ENCODE measurements at places on chromosomes 1 and 21. TPM values are rescaled to one million over a fixed set of nuclear protein-coding genes. Genes with fewer than 3 reads are reported as not detected.

Gene BATF3
- total RNA-seq, result 24.8 TPM

Gene DCDC2B
- total RNA-seq, result not detected

Gene RGS8
- total RNA-seq, result not detected

Gene WNT9A
- total RNA-seq, result 5.0 TPM

Gene OLFML2B
- total RNA-seq, result 0.33 TPM

Gene C1orf115
- total RNA-seq, result 4.5 TPM

Gene SLC2A5
- 0.62 TPM for total RNA-seq

Gene BEST4
- 0.45 TPM for total RNA-seq

Gene F13B
- total RNA-seq, result not detected

Gene CCDC27
- total RNA-seq, result not detected

Gene B4GALT3
- total RNA-seq, result 20.3 TPM

Gene RNU1-3
- 10.6 TPM for total RNA-seq

Gene ZBTB8B
- not detected for total RNA-seq

Gene CLCN6
- total RNA-seq, result 3.7 TPM

Gene FTCD
- total RNA-seq, result 0.16 TPM

Gene KCNJ9
- not detected for total RNA-seq

Gene FCRL4
- total RNA-seq, result not detected

Gene LIPI
- not detected for total RNA-seq

Gene REN
- total RNA-seq, result not detected

Gene DENND2C
- 0.62 TPM for total RNA-seq

Gene LCE2C
- total RNA-seq, result not detected

Gene CAPN2
- total RNA-seq, result 414 TPM

Gene PLA2G5
- total RNA-seq, result not detected

Gene USP24
- 18.1 TPM for total RNA-seq

Gene MPC2
- total RNA-seq, result 50.2 TPM

Gene SYT6
- 0.31 TPM for total RNA-seq

Gene ZNF648
- not detected for total RNA-seq

All from A549 treated with dexamethasone at 1 μM for 4 hours (cell line).